ENCODE measurements at places on chromosomes 2 and 18. TPM values are rescaled to one million over a fixed set of nuclear protein-coding genes. Genes with fewer than 3 reads are reported as not detected.

The TCF23 gene
- not detected for total RNA-seq

GRCh38 chr18:33946336-33946735 is 278.4 kb downstream of the NOL4 start:
- DNase-seq, result no peak

- no peak for DNase-seq
Observed at GRCh38 chr2:157809212-157809611, 66.9 kb downstream of the ACVR1 start.

DNA sequence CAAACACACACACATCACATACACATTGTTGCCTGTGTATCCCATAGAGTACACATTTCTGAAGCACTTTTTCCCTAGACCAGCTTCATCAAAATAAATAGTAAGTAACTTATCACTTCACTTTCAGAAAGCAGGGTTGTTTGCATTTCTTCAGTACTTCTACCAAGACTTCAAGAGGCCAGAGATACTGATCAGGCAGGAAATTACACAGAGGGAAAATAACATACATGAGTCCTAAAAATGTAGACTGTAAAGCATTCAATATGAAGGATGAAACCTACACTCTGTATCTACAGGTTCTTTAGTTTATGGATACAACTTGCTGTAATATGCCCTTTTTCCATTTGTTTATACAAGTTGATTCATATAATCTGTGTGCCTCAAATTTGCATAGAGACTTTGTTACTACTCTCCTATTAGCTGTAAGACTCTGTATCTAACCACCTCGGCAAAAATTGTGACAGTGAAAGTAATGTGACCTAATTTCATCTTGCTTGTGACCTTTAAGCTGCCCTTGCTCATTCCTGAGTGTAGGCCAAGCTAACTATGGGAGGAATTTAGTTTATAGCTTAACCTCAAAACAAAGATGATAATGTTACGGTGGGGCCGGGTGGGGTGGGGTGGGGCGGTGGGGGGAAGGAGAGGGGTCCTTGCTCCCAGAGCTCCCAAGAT is 228.9 kb upstream of the SPOPL start:
- DNase-seq, result no peak

- no peak for DNase-seq
Observed at GRCh38 chr2:21030983-21031968, 12.6 kb downstream of the APOB start.

Measured in activated T-helper 2 cell treated with anti-CD3 and anti-CD28 coated beads, Interferon-gamma antibody, Interleukin-2, Interleukin-4, amounts not matched to agents 10 μg/mL and 5 μg/mL and 100 μg/mL, durations not matched to agents 14 hours and 24 hours and 36 hours (primary cell).